ENCODE measurements at places on chromosomes 6 and 20.

DNA sequence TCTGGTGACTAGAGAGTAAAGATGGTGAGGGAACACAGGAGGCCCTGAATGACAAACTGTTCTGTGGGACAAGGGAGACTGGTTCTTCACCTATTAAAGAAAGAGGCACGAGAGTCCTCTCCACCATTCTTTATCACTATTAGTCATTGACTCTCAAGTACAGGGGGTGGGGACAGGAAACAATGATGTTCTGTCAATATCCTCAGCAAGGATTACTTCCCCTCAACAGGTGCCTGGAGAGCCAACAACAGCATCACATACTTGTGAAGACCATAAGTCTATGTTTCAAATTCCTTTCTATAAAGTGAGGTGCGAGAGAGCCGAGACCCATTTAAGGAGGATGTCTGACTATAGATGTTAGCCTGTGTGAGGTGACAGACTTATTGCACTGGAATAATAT lies 72.4 kb upstream of the TBC1D7 start:
- DNase-seq = peak; percentile 43

DNA sequence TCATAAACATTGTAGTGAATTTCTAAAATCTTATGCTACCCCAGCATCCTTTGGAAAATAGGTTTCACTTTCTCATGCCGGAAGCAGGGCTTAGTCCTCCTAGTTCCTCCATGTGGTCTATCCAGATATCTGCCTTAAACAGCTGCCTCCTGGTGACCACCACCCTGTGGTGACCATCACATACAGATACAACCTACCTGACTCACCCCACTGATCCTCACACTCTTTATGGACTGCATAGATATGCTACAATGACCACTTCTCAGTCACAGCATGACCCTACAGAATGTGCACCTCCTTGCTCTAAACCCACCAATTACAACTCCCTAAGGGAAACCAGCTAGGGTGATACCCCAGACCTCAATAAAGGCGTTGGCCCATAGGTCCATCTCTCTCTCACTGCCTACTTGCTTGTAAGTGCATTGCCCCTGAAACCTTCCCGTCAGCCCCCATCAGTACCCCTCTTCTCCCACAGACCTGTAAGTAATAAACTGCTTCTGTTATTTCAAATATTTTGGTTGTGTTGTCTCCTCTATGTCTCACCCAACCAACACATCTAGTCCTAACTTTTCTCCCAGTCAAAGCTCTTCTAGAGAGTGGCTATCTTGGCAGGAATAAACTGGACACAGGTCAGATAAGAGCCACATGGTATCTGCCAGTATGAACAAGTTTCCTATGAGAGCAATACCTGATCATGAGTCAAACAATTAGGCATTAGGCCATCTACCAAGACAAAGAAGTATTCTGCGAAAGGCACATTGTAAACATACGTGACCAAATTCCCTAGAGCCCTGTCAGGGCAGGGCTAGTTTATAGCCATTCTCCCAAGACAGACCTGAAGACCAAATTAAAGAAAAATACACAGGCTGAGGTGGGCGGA lies 39.4 kb upstream of the PLEKHG1 start:
- no peak for DNase-seq

GRCh38 chr6:27693766-27694546 lies 218.2 kb downstream of the OR2B2 start:
- peak; percentile 55 for DNase-seq

DNA sequence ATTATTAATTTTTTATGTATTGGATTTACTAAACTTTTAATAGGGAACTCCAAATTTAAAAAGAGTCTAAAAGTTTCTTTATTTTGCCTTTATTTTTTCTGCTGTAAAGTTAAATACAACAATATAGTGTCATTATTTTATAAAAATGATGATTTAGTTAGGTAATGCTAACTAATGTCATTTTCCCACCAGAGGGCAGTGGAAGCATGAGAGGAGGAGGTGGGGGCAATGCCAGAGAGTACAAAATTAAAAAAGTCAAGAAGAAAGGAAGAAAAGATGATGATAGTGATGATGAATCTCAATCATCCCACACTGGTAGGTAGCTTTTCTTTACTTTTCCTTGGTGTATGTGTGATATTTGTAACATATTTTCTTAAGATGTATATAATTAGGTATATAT lies 20.2 kb upstream of the FHL5 start:
- no peak for DNase-seq

- DNase-seq = no peak
Observed at GRCh38 chr20:33561692-33562601, 72.1 kb downstream of the CBFA2T2 start.

GRCh38 chr20:6238421-6238820 lies 115.6 kb upstream of the FERMT1 start:
- no peak for DNase-seq

- no peak for DNase-seq
Observed at GRCh38 chr6:113671421-113671820, 185.7 kb upstream of the MARCKS start.

GRCh38 chr6:136920216-136920615 lies 1.9 kb upstream of the SLC35D3 start:
- DNase-seq = no peak

DNA sequence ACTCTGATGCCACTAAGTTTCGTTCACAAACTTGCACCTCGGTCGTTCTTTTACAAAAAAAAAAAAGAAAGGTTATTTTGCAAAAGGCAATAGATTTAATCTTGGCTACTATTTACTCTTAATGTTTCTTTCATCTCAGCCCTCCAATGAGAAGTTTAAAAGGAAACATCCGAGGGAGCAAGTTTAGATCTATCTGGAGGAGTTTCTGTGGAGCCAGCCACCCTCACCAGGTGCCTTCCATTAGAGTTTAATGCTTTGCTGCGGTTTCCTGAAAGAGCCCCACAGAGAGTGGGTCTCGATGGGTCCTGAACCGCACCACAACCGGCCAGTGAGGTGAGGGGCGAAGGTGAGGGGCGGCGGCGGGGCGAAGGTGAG lies 632 bp downstream of the PRKN start:
- peak; percentile 27 for DNase-seq

GRCh38 chr6:82693094-82693493 lies 329.5 kb downstream of the TPBG start:
- no peak for DNase-seq

- DNase-seq = no peak
Observed at GRCh38 chr6:131191590-131191989, 56.3 kb downstream of the AKAP7 start.

- peak; percentile 51 for DNase-seq
Observed at GRCh38 chr20:37869334-37869861, 33.5 kb upstream of the VSTM2L start.

DNA sequence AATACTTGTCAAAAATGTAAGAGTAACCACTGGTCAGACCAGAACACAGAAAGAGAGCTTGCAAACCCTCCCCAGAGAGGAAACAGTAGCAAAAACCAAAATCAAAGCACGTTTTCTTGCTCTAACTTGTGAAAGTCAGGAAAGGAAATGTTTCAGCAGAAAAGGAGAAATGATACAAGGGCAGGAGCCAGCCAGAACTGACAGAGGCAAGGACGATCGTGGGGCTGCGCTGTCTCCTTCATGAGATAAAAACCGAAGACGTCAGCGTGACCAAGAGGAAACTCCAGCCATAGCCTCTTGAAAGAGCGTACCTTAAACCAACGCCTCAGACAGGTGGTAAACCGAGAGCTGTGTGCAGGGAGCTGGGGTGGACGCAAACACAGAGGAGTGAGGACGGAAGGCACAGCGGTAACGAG lies 27.5 kb downstream of the LAMA5 start:
- peak; percentile 73 for DNase-seq

DNA sequence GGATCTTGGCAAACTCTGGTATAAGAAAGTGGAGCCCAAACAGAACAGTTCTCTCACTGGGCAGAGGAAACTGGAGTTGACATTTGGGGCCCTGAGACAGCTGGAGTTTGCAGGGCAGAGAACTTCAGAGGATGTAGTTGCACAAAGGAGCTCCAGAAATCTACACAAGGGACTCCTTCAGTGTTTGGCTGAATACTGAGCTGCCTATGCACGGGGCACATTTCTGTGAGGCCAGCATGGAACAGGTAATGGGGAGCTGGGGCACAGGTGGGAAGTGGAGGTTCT lies 169.3 kb downstream of the ANKRD60 start:
- no peak for DNase-seq

GRCh38 chr6:21560249-21560648 lies 33.3 kb upstream of the SOX4 start:
- DNase-seq = no peak

- DNase-seq = no peak
Observed at GRCh38 chr6:112325444-112325843, 21.7 kb upstream of the RFPL4B start.

DNA sequence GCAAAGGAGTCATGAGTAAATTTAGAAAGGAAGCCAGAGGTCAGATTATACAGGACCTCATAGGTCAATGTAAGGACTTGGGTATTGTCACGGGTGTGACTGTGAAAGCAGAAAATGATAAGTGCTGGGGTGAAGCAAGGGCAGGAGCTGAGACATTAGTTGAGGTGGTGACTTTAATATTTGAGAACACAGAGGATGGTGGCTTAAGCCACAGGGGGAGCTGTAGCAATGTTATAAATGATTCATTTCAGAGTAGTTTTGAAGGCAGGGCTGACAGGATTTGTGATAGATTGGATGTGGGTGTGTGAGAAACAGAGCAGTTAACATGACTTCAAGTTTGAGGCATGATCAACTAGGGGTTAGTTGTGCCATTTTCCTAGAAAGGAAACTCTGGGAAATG lies 659.9 kb downstream of the EPM2A start:
- DNase-seq = no peak

- peak; percentile 80 for DNase-seq
Observed at GRCh38 chr20:4813863-4814695, 92.4 kb downstream of the PRND start.

GRCh38 chr6:106513808-106514582 lies 115.3 kb downstream of the RTN4IP1 start:
- DNase-seq = peak; percentile 15

All from GM13977 (cell line).